ENCODE measurements at places on chromosomes 7 and 10.

DNA sequence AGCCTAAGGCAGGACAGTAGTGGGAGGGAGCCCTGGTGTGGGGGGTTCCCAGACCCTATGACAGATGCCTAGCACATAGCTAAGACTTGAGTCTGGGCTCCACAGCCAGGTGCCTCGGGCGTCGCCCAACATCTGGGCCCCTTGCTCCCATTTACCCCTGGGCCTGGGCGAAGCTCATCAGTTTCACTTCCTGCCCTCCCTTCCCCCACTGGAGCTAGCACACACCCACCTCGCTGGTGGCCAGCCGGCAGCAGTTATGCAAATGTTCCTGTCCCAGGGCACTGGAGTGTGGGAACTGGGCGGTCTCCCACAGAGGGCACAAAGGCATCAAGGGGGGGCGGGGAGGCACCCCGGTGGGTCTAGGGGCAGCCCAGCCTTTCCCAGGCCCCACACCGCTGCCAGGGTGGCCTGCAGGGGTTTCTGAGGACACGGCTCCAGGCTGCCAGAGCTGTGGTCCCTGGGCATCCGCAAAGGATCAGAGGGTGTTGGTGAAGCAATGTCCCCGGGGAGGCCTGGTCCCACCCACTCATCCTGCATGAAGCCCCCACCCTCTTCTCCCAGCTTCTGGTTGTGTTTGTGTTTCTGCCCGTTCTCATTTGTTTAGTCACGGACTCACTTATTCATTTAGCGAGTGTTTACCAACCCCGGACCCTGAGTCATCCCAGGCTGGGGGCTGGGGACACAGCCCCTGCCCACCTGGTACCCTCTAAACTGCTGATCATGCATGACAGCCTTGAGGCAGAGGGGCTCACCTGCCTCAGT is 20.4 kb downstream of the SH2B2 start:
- peak; percentile 72 for DNase-seq

GRCh38 chr7:37495574-37496184 is 47.0 kb upstream of the ELMO1 start:
- no peak for DNase-seq

GRCh38 chr7:156611014-156612010 is 29.3 kb upstream of the RNF32 start:
- no peak for DNase-seq

DNA sequence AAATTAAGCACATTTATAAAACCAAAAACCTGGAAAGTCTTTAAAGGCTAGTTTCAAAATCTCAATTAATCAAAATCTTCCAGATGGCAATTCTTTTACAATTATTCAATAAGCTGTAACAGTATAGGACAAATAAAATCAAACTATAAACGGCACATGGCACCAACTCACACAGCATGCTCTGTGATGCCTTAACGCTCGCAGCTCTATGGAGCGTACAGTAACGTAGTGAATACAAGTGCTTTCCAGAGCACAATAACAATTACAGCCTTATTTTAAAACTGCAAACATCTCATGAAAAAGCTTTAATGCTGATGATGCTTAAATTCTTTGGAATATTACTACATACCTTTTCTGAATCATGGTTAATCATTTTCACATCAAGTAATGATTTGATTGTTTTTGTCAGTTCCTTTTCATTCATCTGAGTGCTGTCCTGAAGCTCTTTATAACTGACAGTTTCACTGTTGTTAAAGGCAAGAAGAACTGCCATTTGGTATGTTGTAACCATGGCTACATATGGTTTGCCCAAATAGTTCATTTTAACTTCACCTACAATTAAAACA is 74.2 kb downstream of the CUL2 start:
- DNase-seq, result no peak

GRCh38 chr10:106898446-106898845 is 266.1 kb downstream of the SORCS1 start:
- DNase-seq, result no peak

DNA sequence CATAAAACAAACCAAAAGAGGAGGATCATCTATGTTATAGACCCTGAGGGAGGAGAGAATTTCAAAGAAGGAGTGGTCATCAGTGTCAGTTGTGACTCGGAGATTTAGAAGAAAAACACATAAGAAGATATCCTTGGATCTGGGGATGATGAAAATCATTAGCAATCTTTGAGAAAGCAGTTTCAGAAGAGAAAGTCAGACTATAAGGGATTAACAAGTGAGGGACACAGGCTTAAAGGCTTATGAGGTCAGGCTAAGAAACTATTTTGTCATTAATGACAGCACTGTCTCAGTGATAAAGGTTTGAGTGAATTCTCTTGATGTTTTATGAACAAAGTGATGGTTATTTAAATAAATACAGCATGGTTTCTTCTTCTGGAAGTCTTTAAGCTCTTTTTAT is 6.1 kb upstream of the GPR85 start:
- no peak for DNase-seq

DNA sequence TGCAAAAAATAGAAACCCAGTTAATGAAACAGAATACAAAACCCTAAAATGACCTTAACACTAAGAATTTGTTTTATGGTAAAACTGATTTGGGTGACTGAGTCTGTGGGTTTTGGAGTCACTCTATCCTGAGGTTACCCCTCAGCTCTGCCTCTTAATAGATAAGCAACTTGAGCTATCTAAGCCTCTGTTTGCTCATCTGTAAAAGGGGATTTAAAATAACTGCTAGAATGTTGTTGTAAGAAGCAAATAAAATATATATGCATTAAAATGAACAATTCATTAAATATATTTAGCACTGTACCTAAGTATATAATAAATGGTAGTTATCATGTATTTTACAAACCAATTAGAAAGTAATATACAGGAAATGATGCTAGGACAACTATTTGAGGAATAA is 115.4 kb downstream of the CABCOCO1 start:
- no peak for DNase-seq

GRCh38 chr10:104054430-104054829 is 31.2 kb downstream of the COL17A1 start:
- no peak for DNase-seq

GRCh38 chr10:71742301-71743088 is 22.9 kb upstream of the C10orf105 start:
- no peak for DNase-seq

GRCh38 chr10:100748231-100749058 is 3.1 kb downstream of the PAX2 start:
- DNase-seq, result no peak

GRCh38 chr10:48458662-48459048 is 146.2 kb downstream of the ARHGAP22 start:
- no peak for DNase-seq

DNA sequence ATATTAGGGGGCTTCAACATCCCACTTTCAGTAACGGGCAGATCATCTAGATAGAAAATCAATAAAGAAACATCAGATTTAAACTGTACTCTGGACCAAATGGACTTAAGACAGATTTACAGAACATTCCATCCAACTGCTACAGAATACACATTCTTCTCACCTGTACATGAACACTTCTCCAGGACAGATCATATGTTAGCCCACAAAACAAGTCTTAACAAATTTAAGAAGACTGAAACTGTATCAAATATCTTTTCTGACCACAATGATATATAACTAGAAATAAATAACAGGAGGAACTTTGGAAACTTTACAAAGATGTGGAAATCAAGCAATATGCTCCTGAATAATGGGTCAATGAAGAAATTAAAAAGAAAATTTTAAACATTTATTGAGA is 86.7 kb downstream of the MICU1 start:
- no peak for DNase-seq

- DNase-seq, result no peak
Measured at GRCh38 chr7:34735526-34735925, 77.5 kb downstream of the NPSR1 start.

DNA sequence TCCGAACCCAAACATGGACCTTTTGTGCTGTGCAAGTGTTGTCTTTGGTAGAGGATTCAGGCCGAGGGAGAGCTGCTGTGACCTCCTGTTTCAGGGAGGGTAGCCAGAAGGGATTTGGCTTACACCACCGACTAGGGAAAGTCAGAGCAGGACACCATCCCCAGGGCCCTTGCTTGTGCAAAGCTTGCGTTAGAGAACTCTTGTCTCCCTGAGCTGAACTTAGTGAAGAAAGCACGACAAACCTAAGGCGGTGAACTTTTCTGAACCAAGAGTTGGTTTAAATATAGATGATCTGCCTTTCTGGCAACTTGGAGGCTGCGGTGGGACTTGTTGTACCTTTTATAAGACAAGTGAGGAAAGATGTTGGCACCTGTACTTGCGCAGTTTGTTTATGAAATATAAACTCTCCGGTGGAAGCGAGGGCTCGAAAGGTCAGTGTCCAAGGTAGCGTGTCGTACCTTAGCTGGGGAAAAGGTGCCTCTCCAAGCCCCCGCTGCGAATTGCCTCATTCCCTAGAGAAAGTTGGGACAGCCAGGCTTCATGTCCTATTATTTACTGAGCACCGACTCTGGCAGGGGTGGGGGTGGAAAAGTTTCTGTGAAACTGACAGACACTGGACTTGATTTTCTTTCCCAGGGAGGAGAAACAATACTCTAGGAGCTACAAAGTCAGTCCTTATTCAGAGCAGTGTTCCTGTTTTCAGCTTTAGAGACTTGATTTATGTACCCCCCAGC is 31.6 kb downstream of the WBP1L start:
- no peak for DNase-seq

DNA sequence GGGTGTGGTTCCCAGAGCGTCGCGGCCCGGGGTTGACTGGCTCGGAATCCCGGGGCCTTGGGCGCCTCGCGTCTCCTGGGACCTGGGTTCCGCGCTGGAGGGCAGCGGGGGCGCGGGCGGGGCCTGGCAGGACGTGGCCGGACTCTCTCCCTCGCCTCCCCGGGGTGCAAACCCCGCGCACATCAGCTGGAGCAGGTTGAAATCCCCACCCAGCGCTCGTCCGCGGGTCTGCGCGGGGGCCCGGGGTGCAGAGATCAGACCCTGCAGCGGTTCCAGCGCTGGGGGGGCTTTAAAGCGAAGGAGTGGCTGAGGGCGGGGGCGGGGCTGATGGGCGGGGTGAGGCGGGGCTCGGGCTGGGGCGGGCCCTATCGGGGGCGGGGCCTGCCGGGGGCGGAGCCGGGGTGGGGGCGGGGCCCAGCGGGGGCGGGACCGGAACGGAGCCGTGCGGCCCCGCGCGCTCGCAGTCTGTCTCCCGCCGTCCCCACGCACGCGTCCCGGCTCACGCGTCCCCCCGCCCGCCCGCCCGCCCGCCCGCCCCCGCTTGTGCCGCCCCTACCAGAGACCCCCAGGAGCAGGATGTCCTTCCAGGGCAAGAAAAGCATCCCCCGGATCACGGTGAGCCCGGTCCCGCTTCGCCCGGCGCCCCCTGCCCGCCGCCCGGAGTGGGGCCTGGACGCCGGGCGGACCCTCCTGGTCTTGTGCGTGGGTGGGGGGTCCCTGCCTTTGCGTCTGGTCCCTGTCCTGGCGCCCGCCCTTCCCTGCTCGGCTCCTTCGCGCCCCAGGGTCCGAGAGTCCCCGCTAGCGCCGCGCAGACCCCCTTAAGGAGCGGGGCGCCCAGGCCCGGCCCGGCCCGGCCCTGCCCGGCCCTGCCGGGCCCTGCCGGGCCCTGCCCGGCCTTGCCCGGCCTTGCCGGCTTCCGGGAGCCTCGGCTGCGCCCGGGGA is at the start of gene DPYSL4:
Gene DPYSL4 (plus strand): TSS at position 461 of the 942 bp plus-strand sequence. CDS start 116 bp downstream, at position 577.
- DNase-seq, result no peak

- no peak for DNase-seq
Measured at GRCh38 chr7:27953361-27953760, 213.4 kb downstream of the TAX1BP1 start.

- DNase-seq, result no peak
Measured at GRCh38 chr10:76329891-76330575, 898.6 kb downstream of the LRMDA start.
